ENCODE measurements at places on chromosomes 12 and 14. TPM values are rescaled to one million over a fixed set of nuclear protein-coding genes. Genes with fewer than 3 reads are reported as not detected.

HOXC5 gene
- polyA plus RNA-seq: 1.8 TPM

ADCY6 gene
- polyA plus RNA-seq: 118 TPM

CYP46A1 gene
- 4.1 TPM for polyA plus RNA-seq

LMBR1L gene
- polyA plus RNA-seq: 59.6 TPM

ZDHHC22 gene
- polyA plus RNA-seq: 0.64 TPM

MYG1 gene
- 62.2 TPM for polyA plus RNA-seq

RAB2B gene
- polyA plus RNA-seq: 51.3 TPM

MBIP gene
- polyA plus RNA-seq: 55.2 TPM

TMEM30B gene
- 10.0 TPM for polyA plus RNA-seq

- DNase-seq: no peak
These were observed 56.3 kb downstream of the STXBP6 start for GRCh38 chr14:24993631-24994030.

GRCh38 chr12:27924350-27925135, 48.0 kb downstream of the PTHLH start:
- no peak for DNase-seq

DNA sequence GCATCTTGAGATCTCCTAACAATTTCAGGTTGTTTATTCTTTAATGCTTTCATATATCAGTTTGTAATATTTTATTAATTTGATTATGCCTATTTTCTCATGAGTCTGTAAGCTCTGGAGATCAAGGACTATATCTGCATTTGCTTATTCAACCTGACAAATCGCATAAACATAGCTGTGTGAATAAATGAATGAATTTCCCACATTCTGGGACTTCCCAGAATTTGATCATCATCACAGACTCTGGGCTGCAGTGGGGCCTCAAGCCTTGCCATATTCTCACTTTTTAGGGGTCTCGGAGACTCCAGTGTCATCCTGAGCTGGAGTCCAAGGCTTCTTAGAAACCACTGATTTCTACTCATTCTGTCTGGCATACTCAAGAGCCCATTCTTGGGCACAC, 180.5 kb downstream of the DAD1 start:
- no peak for DNase-seq

GRCh38 chr14:95523815-95524448, 7.5 kb upstream of the SYNE3 start:
- no peak for DNase-seq

- no peak for DNase-seq
These were observed 89.5 kb downstream of the ALX1 start for GRCh38 chr12:85369365-85370154.

GRCh38 chr12:71010143-71010479, 89.6 kb upstream of the PTPRR start:
- no peak for DNase-seq

DNA sequence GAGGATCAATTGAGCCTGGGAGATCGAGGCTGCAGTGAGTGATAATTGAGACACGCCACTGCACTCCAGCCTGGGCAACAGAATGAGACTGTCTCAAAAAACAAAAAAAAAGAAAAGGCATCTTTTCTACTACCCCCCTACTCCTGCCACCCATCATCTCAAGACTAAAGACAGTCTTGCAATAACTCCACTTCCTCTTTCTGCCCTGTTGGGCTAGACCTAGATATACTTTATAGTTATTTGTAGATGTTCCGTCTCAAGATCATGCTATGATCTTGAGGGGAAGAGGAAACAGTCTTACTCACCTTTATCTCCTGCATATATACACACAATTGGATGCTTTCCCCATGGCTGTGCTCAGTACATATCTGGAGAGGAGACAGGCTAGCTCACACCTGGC, 12.1 kb upstream of the ESPL1 start:
- DNase-seq: no peak

GRCh38 chr14:20714593-20715250, 26.2 kb downstream of the ANG start:
- DNase-seq: no peak

DNA sequence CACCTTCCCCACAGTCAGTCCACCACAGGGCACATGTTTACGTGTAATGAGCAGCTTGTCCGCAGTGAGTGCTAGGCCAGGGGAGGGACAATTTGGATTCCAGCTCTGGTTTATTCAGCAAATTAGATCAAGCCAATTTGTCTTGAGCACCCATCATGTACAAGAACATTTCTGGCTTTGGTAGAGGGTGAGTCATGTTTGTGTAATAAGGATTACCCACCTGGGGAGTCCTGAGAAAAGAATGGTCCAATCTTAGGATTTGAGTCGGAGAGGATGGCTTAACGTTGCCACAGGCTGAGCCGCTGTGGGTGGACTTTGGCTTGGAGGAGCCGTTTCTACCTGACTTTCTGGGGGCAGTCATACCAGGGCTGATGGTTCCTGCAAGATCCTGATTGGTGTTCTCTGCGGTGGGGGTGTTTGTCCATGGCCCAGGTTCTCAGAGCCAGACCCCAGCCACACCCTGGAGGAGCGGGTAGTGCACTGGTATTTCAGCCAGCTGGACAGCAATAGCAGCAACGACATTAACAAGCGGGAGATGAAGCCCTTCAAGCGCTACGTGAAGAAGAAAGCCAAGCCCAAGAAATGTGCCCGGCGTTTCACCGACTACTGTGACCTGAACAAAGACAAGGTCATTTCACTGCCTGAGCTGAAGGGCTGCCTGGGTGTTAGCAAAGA, 143.7 kb downstream of the SMOC1 start:
- no peak for DNase-seq

GRCh38 chr12:5301539-5301938, 130.4 kb upstream of the NTF3 start:
- no peak for DNase-seq

GRCh38 chr14:41374092-41374491, 232.6 kb upstream of the LRFN5 start:
- DNase-seq: no peak

GRCh38 chr12:108204117-108204987, 75.3 kb downstream of the WSCD2 start:
- DNase-seq: no peak

- DNase-seq: no peak
These were observed 27.0 kb upstream of the TMEM260 start for GRCh38 chr14:56552615-56553014.

- DNase-seq: no peak
These were observed 234.1 kb downstream of the BCL11B start for GRCh38 chr14:99037777-99038430.

GRCh38 chr14:82755923-82756322, 1222.3 kb upstream of the SEL1L start:
- DNase-seq: no peak

DNA sequence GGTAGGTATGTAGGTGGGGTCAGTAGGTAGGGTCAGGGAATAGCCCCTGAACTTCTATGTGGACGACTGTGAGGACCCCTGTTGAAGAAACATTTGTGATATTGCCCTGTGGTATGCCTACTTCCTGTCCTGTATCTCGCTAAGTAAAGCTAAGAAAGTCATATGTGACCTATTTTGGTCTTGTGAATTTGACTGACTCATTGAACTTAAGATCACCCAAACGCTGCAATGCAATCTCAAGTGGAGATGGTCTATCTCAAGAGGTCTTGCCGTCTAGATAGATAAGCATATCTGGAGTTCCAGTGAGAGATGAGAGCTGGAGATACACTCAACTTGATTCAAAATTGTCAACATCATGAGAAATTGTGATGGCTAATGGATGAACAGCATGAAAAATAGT, 73.8 kb downstream of the TRAFD1 start:
- no peak for DNase-seq

DNA sequence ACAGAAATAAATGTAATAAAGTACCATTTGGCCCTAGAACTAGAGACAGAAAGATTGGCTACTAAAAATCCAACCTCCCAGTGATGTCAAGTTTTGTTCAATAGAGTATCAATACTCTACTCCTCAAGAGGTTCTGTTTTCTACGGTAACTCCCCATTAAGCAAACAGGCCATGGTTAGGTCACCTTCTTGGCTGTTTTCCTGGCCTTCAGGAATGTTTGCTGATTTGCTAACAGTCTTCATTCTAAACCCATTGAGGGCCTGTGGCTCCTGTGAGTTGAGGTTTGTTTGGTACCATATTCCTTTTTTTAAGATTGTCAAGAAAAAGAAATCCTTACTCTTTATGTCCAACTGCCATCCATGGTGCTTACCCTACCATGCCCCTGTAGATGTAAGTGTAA, 1022.0 kb upstream of the TMEM132C start:
- DNase-seq: no peak

- no peak for DNase-seq
These were observed 535.3 kb downstream of the GALC start for GRCh38 chr14:87457720-87458119.

DNA sequence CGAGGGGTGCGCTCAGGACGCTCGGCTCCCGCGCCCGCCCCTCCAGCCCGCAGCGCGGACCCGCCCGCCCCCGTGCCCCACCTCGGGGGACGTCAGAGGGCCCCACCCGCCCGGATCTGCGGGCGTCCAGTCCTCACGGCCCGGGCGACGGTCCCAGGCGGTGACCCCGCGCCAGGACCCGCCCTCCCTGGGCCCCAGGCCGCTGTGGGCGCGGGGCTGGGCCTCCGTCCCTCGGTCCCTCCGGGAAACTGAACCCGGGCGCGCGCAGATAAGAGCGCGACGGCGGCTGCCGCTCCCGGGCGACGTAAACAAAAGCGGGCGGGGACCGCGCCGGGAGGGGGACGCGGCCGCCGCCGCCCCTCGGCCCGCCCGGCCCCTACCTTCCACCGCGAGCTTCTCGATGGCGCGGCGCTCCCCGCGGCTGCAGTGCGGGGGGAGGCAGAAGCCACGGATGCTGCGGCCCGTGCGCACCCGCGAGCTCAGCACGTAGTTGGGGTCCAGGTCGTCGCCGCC, 1.1 kb downstream of the CKB start:
- DNase-seq: no peak

- DNase-seq: no peak
These were observed 13.4 kb downstream of the ATXN2 start for GRCh38 chr12:111585690-111586089.

- DNase-seq: no peak
These were observed 406.4 kb downstream of the ZFP36L1 start for GRCh38 chr14:68386446-68386845.
